ENCODE measurements at places on chromosomes 7 and 10. TPM values are rescaled to one million over a fixed set of nuclear protein-coding genes. Genes with fewer than 3 reads are reported as not detected.

RAPGEF5 gene
- 0.15 TPM for total RNA-seq

FRAT2 gene
- 3.7 TPM for total RNA-seq

CYP3A4 gene
- not detected for total RNA-seq

GDF2 gene
- total RNA-seq = not detected

EN2 gene
- total RNA-seq = not detected

FFAR4 gene
- total RNA-seq = not detected

TBX20 gene
- 0.15 TPM for total RNA-seq

SLC18A2 gene
- not detected for total RNA-seq

CHN2 gene
- total RNA-seq = under 0.01 TPM

HOGA1 gene
- 1.0 TPM for total RNA-seq

KCNH2 gene
- total RNA-seq = 0.15 TPM

SRGN gene
- total RNA-seq = 110 TPM

ODAD2 gene
- 0.59 TPM for total RNA-seq

PTER gene
- total RNA-seq = 7.1 TPM

PI4K2A gene
- 22.3 TPM for total RNA-seq

GRM8 gene
- not detected for total RNA-seq

BBIP1 gene
- 23.6 TPM for total RNA-seq

HOXA9 gene
- total RNA-seq = 1.5 TPM

CYP2C19 gene
- not detected for total RNA-seq

GOLGA7B gene
- total RNA-seq = under 0.01 TPM

GPR85 gene
- total RNA-seq = 5.2 TPM

KIAA1549 gene
- 1.0 TPM for total RNA-seq

LRRC61 gene
- 6.8 TPM for total RNA-seq

NPFFR1 gene
- total RNA-seq = not detected

IFIT1B gene
- not detected for total RNA-seq

PILRA gene
- total RNA-seq = not detected

BTBD16 gene
- not detected for total RNA-seq

UBE3C gene
- total RNA-seq = 50.8 TPM

BMPER gene
- total RNA-seq = 0.74 TPM

PCDH15 gene
- total RNA-seq = not detected

ZNF467 gene
- 1.5 TPM for total RNA-seq

OR13A1 gene
- total RNA-seq = not detected

LDB3 gene
- total RNA-seq = 0.15 TPM

ADAMTS14 gene
- total RNA-seq = under 0.01 TPM

SHOC2 gene
- 12.8 TPM for total RNA-seq

FKBP6 gene
- total RNA-seq = not detected

TMEM176B gene
- not detected for total RNA-seq

ELN gene
- 4.2 TPM for total RNA-seq

MTURN gene
- total RNA-seq = 6.5 TPM

ENKUR gene
- not detected for total RNA-seq

CALHM1 gene
- total RNA-seq = not detected

AP1S1 gene
- 156 TPM for total RNA-seq

MET gene
- 19.9 TPM for total RNA-seq

ARHGEF35 gene
- 0.84 TPM for total RNA-seq

AQP1 gene
- 0.45 TPM for total RNA-seq

LAMB1 gene
- total RNA-seq = 103 TPM

PDK4 gene
- total RNA-seq = 0.45 TPM

OPALIN gene
- not detected for total RNA-seq

OR2A5 gene
- not detected for total RNA-seq

CNTNAP2 gene
- total RNA-seq = under 0.01 TPM

CALN1 gene
- under 0.01 TPM for total RNA-seq

AKR1C4 gene
- total RNA-seq = not detected

VGF gene
- total RNA-seq = 1.7 TPM

SEMA3D gene
- total RNA-seq = 0.15 TPM
